ENCODE measurements at places on chromosomes 3 and 15.
A peak's percentile ranks its signal among the peaks of the same experiment; 100 is the strongest.

DNA sequence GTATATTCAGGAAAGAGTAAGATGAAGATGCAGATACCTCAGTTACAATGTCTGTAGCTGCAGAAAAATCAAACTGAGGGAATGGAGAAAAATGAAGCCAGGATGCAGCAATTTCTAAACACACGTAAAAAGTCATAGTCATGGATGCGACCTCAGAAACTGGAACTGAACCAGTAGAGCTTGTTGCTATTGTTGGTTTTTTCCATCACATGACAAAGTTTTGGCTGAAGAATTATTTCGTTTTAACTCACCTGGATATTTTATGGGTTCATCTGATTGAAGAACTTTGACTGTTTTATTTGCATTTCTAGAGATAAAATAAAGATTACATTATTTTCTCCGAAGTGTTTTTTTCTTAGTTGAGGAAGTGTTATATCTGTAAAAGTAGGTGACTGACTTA, 591.2 kb downstream of the ZBBX start:
- no peak for DNase-seq

DNA sequence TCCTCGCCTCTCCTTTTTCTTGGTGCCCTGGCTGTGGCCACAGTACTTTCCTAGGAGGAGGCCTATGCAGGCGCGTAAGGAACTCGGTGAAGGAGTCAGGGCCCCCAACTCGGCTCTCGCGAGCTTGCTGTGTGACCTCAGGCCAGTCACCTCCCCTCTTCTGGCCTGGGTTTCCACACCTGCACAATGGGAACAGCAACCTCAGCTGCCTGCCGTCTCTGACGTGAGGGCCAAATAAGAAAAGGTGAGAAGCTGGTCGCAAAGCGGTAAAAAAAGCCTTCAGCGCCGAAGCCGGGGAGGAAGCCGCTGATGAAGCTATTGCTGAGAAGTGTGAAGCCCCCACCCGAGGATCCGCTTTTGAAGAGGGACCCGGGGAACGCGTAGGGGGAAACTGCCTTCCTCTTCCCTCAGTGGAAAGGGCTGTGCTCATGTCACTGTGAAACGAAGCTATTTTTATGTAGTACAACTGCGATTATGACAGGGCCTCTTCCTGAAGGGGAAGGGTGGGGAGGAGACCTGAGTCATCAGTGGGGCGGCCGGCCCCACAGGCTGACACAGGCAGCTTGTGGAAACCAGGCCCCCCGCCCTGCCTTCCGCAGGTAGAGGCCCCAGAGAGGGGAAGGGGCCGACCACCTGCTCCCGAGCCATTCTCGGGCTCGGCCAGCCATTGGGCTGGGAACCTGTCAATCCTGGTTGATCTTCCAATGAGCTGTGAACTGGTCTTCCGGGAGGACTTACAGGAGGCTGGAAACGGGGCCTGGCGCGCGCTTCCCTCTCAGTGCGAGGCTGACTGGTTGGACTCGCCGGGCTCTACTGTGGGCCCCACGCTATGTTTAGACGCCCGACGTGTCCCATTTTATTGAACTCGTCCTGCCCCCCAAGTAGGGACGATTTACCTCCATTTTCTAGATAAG, 18.0 kb upstream of the ANKDD1A start:
- DNase-seq, result peak; percentile 52

- DNase-seq, result no peak
These were observed 1146.6 kb downstream of the OTOL1 start for GRCh38 chr3:162643245-162643644.

DNA sequence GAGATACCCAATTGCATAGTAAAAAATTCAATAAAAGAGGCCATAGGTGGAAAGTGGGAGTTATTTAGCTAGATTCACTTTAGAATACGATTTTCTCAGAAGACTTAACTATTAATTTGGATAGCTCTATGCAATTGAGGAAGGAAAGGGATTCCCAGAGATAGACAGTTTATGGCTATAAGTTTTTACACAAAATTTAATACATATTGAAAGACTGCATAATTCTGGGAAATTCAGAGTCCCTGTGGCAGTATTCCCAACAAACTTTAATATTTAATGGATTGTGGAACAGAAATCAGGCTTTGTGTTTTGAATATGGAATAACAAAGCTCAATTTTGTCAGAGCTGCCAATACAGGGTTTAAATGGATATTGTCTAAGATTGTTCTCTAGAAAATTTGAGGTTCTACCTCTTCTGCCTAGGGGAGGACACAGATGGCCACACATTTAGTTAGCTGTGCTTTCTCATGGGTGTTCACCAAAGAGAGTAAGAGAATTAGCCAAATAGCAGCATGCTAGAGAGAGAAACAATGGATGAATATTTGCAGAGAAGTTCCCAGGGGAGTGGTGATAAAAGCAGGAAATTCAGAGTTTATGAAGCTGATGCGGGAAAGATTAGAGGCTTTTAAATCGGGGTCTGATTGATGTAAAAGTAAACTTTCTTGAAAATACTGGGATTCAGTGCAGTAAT, 8.5 kb downstream of the ISL2 start:
- no peak for DNase-seq

- no peak for DNase-seq
These were observed 101.3 kb downstream of the DGKG start for GRCh38 chr3:186260726-186261125.

DNA sequence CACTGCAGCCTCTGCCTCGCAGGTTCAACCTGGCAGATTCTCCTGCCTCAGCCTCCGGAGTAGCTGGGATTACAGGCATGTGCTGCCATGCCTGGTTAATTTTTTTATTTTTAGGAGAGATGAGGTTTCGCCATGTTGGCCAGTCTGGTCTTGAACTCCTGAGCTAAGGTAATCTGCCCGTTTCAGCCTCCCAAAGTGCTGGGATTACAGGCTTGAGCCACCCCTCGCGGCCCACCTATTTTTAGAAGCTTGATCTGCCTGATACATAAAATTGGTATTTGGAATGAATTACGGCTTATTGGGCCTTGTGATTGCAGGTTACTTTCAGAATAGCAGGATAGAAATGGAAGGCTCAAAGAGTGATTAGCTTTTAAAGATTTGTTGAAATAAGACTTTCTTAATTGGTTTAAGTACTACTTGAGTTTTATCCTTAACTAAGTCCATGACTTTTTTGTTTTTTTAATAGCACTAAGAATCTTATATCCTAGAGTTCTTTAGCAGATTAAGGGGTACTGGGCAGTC, 25.0 kb downstream of the GMPS start:
- no peak for DNase-seq

DNA sequence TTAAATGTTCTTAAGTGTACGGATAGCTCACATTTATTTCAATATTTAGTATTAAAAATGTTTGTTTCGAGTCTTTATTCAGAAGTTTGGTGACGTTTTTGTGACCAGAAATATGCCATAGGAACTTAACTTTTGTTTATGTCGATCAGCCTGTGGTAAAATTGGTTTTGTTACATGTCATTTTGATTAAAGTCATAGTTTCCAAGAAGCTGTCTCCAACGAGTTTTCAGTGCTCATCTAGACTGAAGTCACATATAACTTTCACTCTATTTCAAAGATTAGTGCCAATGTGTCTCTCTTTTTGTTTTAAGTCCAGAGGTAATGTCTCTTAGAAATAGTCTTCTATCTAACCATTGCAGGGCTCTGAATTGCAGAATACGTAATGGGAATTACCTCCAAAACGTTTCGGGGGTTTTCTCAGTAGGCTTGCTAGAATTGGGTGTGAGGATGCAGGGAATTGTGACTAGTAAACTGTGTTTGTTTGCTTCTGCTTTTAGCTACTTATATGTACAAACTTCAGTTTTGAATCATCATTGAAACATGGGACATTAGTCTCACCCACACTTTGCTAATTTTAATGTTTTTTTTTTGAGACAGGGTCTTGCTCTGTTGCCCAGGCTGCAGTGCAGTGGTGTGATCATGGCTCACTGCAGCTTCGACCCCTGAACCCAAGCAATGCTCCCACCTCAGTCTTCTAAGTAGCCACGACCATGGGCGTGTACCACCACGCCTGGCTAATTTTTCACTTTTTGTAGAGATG, 3.0 kb downstream of the BUB1B start:
- no peak for DNase-seq

DNA sequence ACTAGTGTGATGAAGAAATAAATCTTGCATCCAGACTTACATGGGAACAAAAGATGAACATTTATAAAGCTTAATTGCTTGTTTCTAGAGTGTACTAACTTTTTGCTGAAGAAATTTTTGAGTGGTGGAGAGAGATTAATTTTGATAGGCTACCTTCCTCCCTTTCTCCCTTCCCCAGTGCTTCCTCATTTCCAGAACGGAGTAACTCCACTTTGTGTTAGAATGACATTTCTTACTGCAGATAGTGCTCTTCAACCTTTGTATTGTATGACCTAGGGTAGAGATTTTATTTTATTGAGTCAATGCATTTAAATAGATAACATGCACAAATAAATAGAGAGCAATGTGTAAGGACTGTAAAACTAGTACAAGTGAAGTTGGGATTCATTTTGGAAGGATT, 1.9 kb downstream of the ATP1B3 start:
- no peak for DNase-seq

DNA sequence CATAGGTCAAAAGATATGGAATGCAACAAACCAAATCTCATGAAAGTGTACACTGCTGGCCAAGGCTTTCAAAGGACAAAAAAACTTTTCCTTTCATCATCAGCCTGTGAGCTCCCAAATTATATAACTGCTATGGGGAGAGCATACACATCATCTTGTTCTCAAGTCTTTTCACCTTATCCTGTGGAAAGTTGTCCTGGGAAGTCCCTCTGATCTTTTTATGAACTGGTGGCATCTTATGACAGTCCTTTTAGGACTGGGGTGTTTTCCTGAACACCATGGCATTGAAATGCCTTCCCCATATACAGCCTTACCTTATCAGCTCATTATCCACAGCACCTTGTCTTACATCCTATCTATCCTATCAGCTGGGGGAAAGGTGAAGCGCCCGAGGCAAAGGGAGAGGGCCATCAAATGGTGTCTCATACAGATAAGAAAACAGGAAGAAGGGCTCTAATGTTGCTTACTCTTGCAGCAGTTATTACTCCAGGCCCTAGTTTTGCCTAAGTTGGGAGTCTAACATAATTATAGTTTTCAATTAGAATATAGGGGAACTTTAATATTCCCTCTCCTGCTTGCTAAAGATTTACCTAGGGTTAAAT, 61.5 kb upstream of the GOLIM4 start:
- DNase-seq, result no peak

GRCh38 chr3:8990266-8991215, 27.3 kb upstream of the RAD18 start:
- DNase-seq, result no peak

DNA sequence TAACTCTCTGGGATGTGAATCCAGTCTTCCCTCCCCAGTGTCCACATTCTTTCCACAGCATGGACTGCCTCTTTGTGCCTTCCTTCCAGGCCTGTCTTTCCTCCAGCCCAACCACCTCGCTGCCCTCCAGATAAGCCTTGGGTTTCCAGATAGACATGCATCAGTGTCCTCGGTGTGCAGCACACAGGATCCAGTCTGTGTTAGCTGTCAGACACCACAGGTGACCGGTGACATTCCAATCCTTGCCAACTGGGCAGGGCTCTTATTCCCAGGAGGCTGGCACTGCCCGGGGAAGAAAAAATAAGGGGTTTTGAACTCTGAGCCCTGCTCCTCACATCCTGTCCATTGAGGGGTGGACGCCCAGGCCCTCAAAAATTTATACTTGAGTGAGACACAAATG, 6.0 kb upstream of the SLC6A1 start:
- DNase-seq, result no peak

GRCh38 chr15:45186771-45187577, 792 bp downstream of the SHF start:
- no peak for DNase-seq

GRCh38 chr3:27877061-27878013, 155.2 kb upstream of the EOMES start:
- no peak for DNase-seq

GRCh38 chr3:78221796-78222195, 1181.9 kb downstream of the ROBO2 start:
- DNase-seq, result no peak

- no peak for DNase-seq
These were observed 13.2 kb upstream of the PRSS50 start for GRCh38 chr3:46730819-46731218.

- DNase-seq, result no peak
These were observed 58.9 kb downstream of the TMEM108 start for GRCh38 chr3:133096900-133097613.

- DNase-seq, result no peak
These were observed 465.9 kb upstream of the TGFBR2 start for GRCh38 chr3:30140356-30141075.

DNA sequence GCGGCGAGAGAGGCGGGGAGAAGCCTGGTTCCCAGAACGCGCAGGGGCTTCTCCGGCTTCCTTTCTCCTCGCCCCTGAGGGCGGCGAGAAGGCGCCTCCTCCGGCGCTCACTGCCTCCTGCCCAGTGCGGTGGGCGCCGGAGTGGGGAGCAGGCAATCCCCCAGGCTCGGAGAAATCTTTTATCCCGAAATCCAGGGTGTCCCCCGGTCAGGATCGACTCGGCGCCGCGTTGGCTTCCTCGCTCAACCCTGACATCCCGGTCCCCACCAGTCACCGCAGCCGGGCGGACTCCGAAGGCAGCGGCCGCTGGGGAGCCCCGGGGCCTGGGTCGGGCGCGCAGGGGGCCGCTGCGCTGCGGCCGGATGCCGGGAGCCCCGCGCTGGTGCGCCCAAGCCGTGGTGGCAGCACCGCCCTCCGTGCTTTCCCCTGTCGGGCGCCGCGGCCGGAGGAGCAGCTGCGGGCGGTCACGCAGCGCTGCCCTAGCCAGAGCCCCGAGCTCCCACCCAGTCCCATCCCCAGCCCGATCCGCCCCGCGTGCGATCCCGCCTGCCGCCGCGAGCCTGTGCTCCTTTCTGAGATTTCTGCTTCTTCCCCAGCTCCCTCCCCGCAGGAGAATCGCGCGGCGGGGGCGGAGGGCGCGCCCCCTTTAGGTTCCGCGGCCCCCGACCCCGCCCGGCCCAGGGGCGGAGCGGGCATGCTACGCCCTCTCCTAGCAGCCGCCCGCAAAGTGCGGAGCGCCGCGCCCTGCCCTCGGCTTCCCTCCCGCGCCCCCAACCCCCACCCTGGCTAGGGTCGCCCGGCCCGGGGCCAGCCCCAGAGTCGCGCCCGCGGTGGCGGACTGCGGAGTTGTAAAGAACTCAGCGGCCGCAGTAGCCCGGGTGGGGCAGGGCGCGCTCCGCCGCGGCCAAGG, 683 bp upstream of the CACNA2D3 start:
- no peak for DNase-seq

DNA sequence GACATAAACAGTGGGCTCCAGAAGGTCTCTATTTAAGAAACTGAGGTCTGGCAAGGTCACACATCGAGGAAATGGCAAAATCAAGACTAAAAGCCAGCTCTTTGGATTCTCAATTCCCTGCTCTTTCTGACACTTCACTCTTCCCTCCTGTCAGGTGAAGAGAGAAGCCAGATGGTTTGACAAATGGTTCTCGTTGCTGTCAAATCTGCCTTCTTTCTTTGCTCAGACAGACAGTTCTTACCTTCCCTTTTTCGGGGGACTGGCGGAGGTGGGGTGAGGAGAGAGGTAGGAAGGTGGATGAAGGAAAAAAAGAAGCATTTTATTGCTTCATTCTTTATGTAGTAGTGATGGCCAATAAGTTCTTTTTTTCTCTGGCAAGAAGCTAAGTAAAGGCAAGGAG, 133.4 kb downstream of the LPP start:
- DNase-seq, result no peak

Data from H54 (cell line).